ENCODE measurements at places on chromosomes 5 and 9.

- no peak for DNase-seq
These were observed 26.2 kb upstream of the ANKRD33B start for GRCh38 chr5:10537624-10538023.

DNA sequence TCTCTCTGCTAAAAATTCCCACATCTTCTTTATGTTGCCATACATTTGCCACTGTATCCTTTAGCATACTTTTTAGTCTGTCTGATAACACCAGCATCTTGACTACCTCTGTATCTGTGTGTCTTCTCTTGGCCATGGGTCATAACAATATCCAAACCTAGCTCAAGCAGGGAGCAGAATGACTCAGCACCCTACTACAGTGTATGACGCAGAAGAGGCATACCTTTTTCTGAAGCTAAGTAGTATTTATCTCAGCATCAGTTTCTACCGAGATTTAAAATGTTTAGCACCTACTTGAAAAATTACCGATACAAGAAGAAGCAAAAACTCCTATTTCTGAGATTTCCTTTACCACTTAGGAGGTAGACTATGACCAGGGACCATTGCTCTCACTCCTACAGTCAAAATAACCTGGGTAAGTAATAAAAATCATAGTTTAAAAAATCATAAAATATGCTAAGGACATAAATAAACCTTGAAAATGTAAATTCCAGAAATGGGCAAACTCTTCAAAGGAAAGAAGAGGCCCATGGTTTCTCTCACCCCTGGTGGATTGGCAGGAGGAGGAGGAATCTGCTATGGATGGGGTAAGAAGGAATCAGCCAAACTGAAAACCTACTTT lies 286.5 kb downstream of the MAST4 start:
- no peak for DNase-seq

DNA sequence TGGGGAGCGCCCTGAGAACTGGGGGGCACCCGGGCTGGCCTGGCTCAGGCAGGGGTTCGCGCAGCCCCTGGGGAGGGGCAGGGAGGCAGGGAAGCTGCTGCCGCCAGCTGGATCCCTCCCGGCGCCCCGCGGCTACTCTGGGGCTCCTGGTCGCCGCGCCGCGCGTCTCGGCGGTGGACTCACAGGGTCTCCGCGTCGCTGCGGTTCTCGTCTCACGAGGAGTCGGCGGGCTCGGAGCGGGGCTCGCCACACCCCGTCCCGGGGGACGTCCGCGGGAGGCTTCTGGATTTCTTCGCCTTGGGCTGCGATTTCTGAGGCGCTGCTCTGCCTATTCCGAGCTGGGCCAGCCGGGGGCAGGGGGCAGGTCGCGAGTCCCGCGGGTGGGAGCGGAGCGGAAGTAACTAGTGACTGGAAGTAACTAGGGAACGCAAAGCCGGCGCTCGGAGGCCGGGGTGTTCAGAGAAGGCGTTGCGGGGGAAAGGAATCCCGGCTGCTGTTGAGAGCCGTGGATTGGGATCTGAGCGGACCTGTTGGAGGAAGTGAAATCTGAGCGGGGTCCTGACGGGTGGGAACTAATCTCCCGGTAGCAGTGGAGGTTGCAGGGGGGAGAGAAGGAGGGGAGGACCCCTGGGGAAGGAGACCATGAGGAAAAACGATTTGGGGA lies 511 bp downstream of the CYSTM1 start:
- peak; percentile 52 for DNase-seq

DNA sequence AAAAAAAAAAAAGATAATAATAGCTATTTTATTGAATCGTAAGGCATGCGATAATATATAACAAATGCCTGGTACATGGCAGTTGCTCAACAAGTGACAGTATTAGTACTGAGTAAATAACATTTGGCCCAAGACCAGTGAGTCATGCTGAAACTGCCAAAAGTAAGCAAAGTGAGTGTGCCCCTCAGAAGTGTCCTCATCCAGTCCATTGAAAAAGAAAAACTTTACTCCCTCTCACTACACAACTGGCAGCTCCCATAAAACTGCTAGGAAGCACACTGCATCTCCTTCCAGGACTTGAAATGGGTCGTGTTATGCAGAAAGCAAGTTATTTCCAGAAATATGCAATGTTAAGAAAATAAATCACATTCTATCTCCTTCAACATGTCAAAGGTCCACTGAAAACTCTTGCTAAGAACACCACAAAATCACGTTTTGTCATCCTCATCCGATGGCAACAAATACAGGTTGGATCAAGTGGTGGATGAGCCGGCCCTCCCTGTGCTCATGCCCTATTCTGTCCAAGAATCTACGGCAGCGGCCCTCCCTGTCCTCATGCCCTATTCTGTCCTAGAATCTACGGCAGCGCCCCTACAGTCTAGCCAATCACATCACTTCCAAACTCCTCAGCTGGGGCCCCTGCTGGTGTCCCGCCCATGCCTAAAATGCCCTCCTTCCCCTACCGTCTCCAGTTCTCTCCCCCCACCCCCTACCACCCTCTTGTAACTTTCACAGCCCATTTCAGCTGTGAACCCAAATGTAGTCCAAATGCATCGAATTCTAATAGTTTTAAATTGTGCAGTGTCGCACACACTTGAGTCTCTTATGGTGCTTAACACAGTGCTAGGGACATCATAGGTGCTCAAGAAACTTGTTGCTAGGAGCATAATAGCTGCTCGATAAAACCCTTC lies 12.5 kb downstream of the PTCH1 start:
- no peak for DNase-seq

- no peak for DNase-seq
These were observed 723 bp downstream of the PPP1R26 start for GRCh38 chr9:135480071-135480939.

GRCh38 chr5:81782811-81783210 lies 31.9 kb upstream of the SSBP2 start:
- no peak for DNase-seq

- DNase-seq, result no peak
These were observed 88.5 kb upstream of the DAB2 start for GRCh38 chr5:39513236-39513635.

DNA sequence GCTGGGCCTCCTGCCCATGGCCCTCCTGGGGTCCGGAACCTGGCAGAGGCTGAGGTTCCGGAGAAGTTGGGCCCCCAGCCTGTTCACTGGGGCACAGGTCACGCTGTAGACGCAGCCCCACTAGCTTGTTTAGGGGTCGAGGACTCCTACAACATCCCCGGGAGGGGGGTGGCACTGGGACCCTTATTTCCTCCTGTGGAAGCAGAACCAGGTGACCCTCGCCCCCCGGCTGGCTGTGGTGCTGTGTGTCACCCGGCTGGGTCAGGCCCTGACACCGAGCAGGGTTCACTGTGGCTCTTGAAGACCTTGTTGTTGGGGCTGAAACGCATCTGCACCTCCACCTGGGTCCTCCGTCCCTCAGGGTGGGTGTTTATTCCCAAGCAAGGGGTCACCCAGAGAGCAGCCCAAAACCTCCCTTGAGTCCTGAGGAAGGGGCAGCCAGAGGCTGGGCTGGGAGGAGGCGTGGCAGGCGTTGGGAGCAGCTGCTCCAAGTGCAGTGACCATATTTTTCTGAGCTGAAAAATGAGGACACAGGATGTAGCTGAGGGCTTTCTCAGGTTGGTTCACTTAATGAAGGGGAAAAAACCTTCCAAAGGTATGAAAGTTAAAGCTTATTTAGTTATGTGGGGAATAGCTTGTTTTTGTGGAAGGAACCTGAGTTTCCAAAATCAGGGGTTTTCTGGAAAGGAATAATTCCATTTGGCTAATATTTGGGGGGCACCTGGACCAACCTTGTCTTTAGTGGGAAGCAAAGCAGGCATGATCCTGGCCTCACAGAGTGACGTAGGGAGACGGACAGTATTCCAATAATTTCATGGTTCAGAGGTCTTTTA lies 164.7 kb upstream of the IER5L start:
- DNase-seq, result no peak

DNA sequence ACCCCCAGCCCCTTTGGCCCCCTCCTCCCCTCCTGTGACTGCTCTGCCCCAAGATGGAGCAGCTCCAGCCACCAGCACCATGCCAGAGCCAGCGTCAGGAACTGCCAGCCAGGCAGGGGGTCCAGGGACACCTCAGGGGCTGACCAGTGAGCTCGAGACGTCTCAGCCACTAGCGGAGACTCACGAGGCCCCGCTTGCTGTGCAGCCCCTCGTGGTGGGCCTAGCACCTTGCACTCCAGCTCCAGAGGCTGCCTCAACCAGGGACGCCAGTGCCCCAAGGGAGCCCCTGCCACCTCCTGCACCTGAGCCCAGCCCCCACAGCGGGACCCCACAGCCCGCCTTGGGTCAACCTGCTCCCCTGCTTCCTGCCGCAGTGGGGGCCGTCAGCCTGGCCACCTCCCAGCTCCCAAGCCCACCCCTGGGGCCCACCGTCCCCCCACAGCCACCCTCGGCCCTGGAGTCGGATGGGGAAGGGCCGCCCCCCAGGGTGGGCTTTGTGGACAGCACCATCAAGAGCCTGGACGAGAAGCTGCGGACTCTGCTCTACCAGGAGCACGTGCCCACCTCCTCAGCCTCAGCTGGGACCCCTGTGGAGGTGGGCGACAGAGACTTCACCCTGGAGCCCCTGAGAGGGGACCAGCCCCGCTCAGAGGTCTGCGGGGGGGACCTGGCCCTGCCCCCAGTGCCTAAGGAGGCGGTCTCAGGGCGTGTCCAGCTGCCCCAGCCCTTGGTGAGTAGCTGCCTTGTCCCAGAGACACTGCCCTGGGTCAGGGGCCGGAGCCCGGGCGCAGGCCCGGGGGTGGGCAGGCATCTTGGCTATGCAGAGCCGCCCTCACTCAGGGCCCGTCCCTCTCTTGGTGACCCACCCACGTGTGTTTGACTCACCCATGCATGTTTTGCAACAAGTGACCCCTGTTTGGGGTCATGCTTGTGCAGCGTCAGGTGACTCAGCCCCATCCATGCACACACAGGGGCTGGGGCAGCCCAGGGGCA lies 105.2 kb downstream of the WNK2 start:
- DNase-seq, result no peak

GRCh38 chr9:93259490-93260262 lies 75.7 kb downstream of the WNK2 start:
- DNase-seq, result no peak

- no peak for DNase-seq
These were observed 46.4 kb downstream of the SARDH start for GRCh38 chr9:133691626-133692363.

GRCh38 chr5:6359555-6360322 lies 18.6 kb downstream of the MED10 start:
- no peak for DNase-seq

- DNase-seq, result no peak
These were observed 11.4 kb upstream of the GRIN1 start for GRCh38 chr9:137127301-137128157.

- no peak for DNase-seq
These were observed 440.8 kb downstream of the BNC2 start for GRCh38 chr9:16429671-16430070.

GRCh38 chr9:132099167-132099566 lies 19.5 kb upstream of the MED27 start:
- no peak for DNase-seq

DNA sequence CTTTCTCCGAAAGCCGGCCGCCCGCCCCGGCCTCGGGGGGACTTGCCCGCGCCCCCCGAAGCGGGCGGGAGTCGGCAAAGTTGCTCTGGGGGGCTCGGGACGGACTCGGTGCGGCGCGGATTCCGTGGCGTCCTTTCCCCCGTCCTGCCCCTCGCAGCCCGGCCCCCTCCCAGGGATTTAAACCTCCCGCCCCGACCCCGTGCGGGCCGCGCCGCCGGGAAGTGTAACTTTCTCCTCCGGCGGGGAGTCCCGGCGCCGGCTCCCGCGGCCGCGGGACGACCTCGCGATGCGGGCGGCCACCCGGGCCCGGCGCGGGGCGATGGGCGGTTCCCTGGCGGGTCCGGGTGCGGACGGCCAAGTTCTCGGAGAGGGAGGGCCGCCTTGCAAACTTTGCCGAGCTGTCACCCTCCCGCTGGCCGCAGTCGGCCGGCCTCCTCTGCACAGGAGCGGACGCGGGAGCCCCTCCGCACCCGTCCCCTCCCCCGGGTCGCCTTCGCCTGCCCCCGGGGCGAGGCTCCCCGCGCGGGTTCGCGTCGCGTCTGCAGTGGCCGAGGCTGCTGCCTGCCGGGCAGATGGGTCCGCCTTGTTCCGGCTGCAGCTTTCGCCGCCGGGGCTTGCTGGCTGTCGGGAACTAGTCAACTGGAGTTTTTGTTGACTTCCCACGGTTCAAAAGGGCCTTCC lies 732 bp downstream of the PBX3 start:
- DNase-seq, result no peak

- DNase-seq, result peak; percentile 59
These were observed 205.8 kb upstream of the IER5L start for GRCh38 chr9:129383561-129384490.

DNA sequence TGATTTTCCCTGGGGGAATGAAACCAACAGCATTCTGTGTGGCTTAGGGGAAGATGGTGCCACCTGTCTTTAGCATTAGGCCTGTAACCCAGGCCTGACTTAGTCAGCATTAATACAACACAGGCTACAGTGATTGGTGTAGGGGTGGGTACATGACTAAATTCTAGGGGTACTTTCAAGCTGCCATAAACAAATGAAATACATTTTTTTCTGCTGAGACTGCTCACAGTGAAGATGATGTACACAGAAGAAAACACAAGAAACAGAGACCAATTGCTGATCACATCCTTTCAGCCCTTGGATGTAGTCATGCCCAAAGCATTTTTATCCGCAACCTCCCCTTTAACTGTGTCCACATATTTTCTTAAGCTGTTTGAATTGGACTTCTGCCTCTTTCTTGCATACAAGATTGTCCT lies 527.2 kb downstream of the KCTD16 start:
- DNase-seq, result no peak

GRCh38 chr9:129270205-129270604 lies 92.1 kb upstream of the IER5L start:
- no peak for DNase-seq

DNA sequence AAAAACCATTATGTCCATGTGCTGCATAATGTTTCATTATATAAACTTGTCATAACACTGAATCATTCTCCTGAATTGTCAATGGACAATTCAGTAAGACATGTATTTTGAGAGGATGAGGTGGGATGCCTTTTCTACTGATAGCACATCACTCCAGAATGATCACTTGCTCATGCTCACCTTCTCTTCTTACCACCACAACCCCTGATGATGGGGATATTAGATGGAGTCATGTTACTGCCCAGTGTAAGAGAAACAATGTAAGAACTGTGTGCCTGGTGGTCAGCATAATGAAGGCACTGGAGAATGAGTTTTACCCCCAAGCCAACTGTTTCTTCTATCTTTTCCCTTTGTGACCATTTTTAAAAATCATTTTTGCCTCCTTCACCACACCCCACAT lies 198.8 kb downstream of the ADAMTSL1 start:
- no peak for DNase-seq

GRCh38 chr5:149546974-149547373 lies 4.3 kb downstream of the CSNK1A1 start:
- no peak for DNase-seq

DNA sequence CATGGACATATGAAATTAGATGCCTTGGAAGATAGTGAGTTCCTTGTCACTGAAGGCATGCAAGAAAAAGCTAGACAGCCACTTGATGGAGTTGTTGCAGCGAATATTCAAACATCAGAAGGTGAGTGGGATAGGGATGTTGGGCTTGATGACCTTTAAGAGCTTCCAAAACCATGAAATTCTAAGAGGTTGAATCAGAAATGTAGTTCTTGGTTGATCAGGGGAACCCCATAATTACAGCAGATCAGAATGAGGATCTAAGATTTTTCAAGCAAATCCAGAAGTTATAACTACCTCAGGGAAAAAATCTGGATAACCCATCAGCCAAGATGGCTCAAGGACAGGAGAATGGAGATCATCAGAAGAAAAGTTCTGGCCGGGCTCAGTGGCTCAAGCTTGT lies 244.3 kb upstream of the NR4A3 start:
- no peak for DNase-seq

- DNase-seq, result no peak
These were observed 8.9 kb upstream of the DPP7 start for GRCh38 chr9:137123468-137123837.
